ENCODE measurements at places on chromosomes 12 and 14.

DNA sequence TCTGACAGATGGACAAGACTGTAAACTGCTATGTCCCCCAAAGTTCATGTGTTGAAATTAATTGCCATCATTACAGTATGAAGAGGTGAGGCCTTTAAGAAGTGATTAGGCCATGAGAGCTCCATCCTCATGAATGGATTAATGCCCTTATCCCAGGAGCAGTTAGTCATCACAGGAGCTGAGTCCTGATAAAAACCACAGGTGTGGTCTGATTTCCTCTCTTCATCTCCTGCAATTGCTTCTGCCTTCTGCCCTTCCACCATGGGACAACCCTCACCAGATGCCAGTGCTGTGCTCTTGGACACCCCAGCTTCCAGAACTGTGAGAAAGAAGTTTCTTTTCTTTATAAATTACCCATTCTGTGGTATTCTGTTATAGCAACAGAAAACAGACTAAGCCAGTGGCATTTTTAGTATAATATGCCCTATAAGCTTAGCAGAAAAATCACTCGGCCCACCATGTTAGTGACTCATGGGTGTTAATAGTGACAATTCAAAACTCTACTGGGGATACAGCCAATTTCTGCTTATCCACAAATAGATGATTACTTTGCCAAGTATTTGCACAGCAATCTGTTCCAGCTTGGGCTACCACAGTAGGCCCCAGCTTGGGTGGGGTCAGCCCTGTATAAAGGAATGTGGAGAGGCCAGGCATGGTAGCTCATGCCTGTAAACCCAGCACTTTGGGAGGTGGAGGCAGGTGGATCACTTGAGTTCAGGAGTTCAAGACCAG lies 129.0 kb upstream of the BCL2L14 start:
- DNase-seq: no peak

GRCh38 chr14:35855876-35856481 lies 29.8 kb downstream of the BRMS1L start:
- DNase-seq: no peak

GRCh38 chr12:124408822-124409517 lies 114.1 kb downstream of the RFLNA start:
- DNase-seq: no peak

DNA sequence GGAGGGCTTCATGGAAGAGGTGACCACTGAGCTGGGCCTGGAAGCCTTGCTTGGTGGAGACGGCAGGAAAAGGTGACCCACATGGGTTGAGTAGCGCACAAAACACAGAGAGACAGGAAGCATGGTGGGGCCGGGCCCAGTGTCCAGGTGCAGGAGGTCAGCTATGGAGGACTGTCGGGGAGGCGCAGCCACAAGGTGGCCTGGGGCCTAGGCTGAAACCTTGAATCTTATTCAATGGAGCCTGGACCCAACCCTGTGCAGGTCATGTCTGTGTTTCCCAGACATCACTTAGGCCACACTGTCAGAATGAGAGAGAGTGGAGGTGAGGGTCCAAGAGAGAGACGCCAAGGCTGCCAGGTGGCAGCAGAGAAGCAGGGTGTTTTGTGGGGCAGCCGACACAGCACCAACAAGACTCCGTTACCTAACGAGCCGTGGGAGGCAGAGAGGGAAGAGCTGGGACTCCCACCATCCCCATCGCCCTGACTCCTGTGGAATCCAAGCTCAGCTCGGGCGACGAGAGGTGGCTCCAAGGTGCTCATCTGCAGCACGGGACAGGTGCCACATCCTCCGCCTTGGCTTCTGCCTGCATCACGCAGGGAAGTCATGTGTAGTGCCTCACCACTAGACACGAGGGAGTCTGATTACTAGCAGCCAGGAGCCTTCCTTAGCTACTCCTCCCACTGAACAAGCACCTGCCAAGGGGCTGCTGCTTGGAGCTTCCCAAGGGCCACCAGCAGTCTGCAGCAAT lies 38.7 kb downstream of the DEGS2 start:
- DNase-seq: no peak

- DNase-seq: no peak
Observed at GRCh38 chr12:82862069-82862841, 175.5 kb downstream of the TMTC2 start.

Data from left ventricle myocardium inferior (tissue), 1 donor.